ENCODE measurements at places on chromosomes 4 and X. TPM values are rescaled to one million over a fixed set of nuclear protein-coding genes. Genes with fewer than 3 reads are reported as not detected.

DNA sequence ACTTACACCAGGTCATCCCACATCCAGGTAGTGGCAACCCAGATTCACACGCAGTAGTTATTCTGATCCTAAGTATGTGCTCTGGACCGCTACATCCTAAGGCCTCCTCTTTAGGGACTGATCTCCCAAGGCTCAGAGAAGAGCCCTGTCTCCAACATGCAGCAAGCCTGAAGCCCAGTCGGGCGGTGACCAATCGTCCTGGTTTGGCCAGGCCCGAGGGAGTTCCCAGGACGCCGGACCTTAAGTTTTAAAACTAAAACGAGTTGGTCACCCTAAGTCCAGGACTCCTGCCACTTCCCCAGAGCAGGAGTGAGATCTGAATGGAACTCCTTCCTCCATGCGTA, 385 bp downstream of the LYAR start:
- no peak for DNase-seq

DNA sequence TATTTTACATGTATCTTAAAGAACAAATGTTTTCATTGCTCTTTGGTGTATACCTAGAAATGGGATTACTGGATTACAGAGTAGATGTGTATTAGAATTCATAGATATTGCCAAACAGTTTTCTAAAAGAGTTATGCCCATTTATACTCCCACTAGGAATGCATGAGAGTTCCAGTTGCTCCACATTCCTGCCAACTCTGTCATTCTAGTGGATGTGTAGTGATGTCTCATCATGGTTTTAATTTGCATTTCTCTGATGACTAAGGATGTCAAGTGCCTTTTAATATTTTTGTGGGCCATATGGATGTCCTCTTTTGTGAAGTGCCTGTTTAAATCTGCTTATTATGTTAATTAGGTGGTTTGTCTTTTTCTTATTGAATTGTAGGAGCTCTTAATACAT, 65.6 kb upstream of the BMP2K start:
- DNase-seq, result no peak

- no peak for DNase-seq
These were observed 66.2 kb upstream of the AFAP1 start for GRCh38 chr4:8005814-8006215.

DNA sequence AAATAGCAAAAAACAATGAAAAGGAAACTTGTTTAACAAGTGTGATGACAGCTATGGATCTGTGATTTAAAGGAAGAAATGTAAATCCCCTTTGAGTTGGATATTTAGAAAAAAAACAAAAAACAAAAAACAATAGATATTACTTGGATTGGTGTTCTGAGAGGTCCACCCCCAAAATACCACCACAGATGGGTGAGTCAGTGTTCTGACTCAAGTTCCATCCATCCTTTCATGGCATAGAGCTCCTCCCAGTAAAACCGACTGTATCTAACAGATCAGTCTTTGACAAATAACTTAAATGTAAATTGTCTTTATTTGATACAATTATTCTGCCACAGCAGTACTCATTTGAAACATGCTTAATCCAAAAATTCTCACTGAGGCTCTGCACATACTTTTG, 27.4 kb downstream of the TMPRSS11B start:
- no peak for DNase-seq

GRCh38 chr4:127143460-127144195, 489.1 kb upstream of the INTU start:
- DNase-seq, result no peak

- no peak for DNase-seq
These were observed 247.5 kb downstream of the PDGFC start for GRCh38 chr4:156723951-156724668.

DNA sequence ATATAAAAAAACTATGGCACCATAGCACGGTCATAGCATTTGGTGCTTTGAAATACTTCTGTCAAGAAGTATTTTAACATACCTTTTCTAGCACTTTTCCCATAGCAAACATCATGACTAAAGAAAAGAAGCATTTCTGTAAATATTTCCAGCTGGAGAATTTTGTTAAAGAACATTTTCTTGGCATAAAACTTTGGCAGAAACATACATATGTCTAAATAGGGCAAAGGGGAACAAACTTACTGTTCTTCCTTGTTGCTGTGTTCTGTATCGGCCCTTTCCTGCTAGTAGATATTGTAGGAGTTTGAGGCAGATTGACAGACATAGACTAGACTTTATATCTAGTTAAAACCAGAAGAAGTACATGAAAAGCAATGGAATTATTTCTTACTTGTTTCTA, 2368.5 kb downstream of the PCDH7 start:
- no peak for DNase-seq

DNA sequence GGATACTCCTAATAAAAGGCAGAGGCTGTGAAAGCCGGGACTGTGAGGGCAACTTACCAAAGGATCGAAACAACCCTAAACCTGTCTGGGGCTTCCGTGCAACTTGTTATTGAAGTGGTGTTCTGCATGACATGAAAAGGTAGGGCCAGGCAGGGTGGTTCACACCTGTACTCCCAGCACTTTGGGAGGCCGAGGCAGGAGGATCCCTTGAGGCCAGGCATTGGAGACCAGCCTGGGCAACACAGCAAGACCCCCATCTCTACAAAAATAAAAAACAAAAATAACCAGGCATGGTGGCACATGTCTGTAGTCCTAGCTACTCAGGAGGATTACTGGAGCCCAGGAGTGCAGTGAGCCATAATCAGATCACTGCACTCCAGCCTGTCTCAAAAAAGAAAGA, 12.3 kb downstream of the CASP3 start:
- DNase-seq, result no peak

PABPC1L2A gene
- total RNA-seq, result not detected

- no peak for DNase-seq
These were observed 119.2 kb downstream of the DDX53 start for GRCh38 chrX:23118890-23119527.

DNA sequence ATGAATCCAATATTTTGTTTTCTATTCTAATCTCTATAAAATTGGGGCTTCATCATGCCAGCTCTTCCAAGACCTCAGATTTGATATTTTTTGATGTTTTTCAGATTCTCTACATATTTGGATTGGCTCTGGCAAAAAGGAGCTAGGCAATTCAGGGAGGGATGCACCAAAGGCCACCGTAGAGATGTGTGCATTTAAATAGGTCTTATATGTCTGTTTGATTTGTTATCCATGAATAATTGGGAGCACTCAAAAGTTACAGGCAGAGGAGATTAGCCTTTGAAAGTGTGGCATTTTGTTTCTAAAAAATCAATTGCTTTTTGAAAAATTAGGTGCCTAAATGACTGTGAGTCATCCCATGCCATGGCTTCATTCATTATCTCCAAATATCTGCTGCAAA, 147.1 kb upstream of the RPS6KA6 start:
- DNase-seq, result no peak

DNA sequence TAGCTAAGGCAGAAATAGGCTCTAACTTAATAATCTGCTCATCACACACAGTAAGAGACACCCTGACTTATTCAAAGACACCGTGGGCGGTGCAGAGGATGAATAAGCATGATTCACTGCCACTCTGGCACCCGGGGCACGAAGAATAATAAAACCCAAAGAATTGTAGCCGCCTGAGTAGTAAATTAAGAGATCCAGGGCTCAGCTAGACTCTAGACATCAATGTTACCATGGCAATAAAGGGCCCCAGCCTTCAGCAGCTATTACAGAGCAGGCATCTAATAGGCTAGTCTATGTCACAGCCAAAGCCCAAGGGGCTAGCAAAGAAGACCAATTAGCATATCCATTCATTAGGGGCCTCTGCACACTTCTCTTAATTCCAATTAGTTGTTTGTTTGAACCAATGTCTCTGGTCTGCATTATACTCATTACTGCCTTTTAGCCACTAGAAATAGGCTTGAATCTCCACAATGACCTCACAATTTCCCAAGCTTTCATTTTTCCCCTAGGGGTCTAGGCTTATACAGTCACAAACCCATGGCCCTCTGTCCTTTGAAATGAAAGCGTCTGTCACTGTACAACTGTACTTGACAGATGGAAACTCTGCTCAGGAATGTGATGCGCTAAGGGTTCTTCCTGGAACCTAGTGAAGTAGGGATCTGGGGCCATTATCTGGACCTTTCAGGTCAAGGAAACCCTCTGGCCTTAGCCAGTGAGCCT, 3.0 kb upstream of the ATP1B4 start:
- DNase-seq, result no peak

DNA sequence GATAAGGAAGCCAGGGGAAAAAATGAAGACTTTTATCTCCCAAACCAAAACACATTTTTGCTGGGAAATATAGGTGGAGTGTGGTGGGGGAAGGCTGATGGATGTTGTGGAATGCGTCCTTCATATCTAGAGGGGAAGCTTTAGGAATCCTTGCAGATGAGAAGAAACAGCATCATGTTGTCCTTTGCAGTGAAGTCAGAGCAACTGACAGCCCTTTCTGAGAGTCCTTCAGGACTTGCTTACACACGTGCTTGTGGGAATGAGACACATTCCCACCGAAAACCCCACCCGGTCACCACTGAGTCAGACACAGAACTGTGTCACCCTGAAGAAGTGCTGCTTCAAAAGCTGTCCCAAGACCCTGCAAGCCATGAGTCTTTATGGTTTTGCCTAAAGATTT, 81.5 kb downstream of the SHROOM2 start:
- no peak for DNase-seq

GRCh38 chrX:9476810-9477575, 12.1 kb downstream of the TBL1X start:
- no peak for DNase-seq

C4orf50 gene
- total RNA-seq, result 0.02 TPM

GRCh38 chr4:1215141-1216075, 33.5 kb downstream of the CTBP1 start:
- DNase-seq, result no peak

DNA sequence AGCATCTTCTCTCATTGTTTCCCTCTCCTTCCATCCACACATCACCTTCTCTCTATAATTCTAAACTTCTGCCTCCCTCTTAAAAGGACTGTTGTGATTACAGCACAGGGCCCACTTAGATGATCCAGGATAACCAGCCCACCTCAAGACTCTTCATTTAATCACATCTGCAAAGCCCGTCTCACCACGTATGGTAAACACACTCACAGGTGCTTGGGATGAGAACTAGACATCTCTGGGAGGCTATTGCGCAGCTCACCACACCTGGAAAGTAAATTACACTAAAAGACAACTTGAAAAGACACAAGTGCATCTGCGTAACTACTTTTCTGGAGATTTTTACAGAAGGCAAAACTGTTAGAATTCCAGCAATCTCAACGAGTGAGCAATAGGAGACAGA, 15.4 kb upstream of the C1QTNF7 start:
- no peak for DNase-seq
